ENCODE measurements at places on chromosomes 11 and 22. TPM values are rescaled to one million over a fixed set of nuclear protein-coding genes. Genes with fewer than 3 reads are reported as not detected.

BCO2 gene
- polyA plus RNA-seq = 3.6 TPM

KIRREL3 gene
- polyA plus RNA-seq = 1.5 TPM

PATL1 gene
- polyA plus RNA-seq = 42.9 TPM

AIP gene
- 55.4 TPM for polyA plus RNA-seq

GUCY1A2 gene
- 2.9 TPM for polyA plus RNA-seq

NNMT gene
- 0.99 TPM for polyA plus RNA-seq

FAM111B gene
- polyA plus RNA-seq = 15.6 TPM

GAL3ST1 gene
- polyA plus RNA-seq = 26.2 TPM

HTR3A gene
- polyA plus RNA-seq = not detected

GRCh38 chr11:6737872-6738466 is 33.8 kb downstream of the OR2AG2 start:
- no peak for DNase-seq

GRCh38 chr11:70191495-70192140 is 11.5 kb upstream of the FADD start:
- peak; percentile 61 for DNase-seq

DNA sequence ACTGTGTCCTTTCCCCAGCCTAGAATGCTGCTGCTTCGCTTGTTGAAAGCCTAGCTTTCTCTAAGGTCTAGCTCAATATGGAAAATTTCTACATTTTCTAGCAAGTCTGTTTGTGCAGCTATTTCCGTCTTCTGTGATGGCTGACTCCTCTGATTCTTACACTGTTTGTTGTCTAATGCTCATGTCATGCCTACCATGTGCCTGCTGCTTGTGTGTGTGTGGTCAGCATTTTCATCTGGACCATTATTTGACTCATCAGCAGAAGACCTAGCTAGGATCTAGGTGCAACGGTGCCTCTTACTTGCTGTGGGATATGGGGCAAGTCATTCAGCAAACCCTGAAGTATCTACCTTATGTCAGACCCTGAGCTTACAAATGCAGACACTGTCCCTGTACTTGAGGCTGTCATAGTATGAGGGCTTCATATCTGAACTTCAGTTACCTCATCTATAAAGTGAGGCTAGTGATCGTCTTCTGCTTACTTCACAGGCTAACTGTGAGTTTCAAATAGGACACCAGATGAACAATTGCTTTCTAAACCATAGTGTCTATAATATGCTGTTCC is 86.5 kb upstream of the MYO18B start:
- no peak for DNase-seq

GRCh38 chr11:48002561-48002960 is 22.2 kb downstream of the PTPRJ start:
- no peak for DNase-seq

DNA sequence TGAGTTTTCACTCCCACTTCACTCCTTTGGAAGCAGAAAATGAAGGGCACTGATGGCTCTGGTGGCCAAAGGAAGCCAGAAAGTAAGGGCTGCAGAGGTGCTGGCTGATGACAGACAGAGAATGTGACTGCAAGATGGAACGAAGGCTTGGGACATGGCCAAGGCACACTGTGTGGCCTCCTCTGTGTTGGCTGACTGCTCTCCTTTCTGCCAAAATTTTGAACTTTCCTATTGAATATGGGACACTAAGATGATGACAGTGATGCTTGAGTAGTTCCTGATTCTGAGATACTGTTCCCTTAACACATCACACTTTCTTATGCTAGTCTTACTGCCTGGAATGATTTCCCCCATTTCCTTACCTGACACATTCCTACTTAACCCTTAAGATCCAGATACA is 156.4 kb downstream of the SWAP70 start:
- DNase-seq = no peak

DNA sequence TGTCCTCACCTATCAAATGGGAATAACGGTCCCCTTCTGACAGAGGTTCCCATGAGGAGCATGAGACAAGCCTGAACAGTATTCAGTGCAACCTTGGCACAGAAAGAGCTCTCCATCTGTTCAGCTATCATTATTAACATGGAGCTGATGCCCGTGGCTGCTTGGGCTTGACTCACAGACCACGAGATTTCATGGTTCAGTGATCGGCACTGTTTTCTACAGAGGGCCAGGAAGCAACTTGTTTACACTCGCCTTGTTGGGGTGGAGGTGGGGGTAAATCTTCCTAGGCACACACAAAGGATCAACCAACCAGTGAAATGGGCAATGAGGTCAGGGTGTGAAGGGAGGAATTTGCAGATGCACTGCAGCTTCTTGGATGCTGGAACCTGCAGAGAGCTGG is 88.2 kb downstream of the CWC15 start:
- DNase-seq = no peak

DNA sequence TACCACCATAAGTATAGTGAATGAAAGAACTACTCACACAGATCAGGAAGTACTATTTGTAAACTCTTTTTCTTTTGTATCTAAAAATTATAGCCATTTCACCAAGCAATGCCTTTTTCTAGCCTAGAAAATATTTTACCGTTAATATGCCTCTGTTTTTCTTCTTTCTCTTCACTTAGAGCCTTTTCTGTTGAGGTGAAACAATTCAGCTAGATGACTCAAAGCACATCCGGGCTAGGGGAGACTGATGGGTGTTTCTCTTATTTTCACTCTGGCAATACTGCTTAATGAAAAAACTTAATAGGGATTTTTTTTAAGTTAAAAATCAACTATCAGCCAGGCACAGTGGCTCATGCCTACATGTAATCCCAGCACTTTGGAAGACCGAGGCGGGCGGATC is 93.3 kb downstream of the SGSM3 start:
- DNase-seq = no peak

DNA sequence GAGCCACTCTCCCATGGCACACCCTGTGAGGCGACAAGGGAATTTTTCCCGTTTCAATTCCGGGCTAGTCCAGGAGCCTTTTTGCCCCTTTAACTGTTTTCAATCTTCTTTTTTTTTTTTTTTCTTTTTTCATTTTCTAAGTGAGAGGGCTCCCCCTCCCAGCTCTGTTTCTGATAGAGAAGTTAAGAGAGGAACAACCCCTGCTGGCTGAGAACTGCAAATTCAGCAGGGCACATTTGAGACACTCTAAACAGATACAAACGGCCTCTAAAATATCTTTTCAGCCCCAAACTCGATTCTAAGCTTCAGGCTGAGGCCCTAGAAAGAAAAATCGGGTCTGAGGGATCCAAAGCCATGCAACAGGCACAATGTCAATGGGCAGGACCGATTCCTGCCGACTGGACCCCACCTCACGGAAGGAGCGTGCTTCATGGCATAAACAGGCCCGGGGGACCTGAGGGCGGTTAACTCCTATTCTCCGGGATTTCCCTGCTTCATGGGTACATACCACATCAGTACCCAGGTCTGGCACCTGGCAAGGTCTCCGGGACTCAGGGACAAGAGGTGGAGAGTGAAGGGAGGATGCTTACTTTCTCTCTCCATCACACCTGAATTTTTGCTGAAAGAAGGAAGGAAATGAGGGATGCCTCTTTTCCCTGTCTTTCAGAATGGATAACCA is 627.5 kb downstream of the BUD13 start:
- DNase-seq = no peak

DNA sequence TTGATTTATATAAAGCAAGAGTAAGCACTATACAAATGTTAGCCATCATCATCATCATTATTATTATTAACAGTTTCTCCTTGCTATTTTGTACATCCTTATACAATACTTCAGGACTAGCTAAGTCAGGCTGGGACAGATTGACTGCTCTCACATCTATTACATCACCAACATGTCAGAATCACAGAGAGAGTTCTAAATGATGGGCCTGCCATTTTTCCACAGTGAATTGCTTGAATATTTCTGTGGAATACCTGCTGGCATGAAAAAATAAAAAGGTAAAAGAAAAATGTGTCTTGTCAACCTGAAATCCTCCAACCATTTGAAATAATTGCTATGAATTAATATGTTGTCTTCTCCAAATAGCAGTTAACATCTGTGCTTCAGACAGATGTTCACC is 1311.3 kb downstream of the FAM181B start:
- no peak for DNase-seq

DNA sequence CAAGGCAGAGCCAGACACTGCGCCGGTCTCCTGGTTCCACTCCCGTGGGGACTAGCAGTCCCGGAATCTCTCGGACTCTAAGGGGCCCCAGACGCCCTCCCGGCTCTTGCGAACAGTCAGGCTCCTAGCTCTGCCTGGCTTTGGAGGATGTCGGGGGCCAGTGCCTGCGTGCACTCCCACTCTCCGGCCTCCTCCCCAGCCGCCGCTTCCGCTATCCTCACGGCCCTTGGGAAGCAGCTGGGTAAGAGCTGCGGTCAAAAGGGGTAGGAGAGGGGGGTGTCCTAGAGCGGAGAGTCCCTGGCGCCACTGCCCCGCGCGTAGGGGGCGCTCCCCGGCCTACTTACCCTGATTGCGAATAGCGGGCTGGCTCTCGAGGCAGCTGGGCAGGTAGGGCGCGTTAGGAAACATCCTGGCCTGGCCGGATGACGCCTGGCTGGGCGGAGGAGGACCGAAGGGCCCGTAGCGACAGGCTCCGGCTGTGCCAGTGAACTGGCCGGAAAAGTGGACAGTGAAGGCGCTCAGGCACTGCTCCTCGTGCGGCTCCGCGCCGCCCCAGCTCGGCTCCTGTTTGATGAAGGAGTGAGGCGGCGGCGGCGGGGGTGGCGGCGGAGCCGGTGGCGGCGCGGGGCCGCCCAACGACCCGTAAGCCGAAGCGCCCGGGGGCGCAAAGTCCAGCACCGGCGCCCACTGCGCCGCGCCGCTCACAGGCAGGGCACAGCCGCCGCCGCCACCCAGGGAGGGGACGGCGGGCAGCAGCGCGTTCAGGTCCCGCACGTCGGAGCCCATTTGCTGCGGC is 785 bp downstream of the WT1 start:
- DNase-seq = no peak

GRCh38 chr22:30861688-30862552 is 106.7 kb downstream of the MORC2 start:
- no peak for DNase-seq

DNA sequence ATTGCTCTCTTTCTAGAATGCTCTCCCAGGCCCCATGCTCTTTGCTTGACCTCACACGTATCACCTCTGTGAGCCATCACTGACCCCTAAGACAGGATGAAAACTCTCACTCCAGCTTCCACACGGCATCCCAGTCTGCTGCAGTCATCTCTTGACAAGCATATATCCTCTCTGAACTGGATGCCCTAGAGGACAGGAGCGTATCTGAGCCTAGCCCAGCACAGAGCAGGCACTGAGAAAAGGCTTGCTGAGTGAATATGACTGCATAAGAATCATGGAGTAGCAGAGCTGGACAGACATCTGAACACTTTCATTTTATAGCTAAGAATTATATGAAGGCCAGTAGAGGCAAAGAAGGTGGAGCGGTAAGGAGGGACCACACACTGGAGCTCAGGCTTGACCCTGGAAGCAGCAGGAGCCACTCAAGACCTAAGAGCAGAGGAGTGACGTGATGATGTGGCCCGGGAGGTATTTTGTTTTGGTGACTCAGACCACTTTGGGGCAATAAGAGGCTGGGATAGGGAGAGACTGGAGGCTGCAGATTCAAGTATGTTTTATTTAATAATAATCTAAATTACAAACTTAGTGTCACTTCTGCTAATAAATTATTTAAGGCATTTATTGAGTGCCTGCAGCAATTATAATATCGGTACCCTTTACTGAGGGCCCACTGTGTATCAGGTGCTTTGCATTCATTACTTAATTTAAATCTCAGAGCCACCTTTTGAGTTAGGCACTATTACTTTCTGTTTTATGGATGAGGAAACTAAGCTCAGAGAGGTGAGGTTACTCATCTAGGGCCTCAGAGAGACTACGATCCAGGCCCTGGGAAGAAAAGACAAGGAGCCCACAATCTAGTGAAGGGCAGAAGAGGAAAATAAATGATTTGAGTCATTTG is 42.6 kb downstream of the MAP6 start:
- DNase-seq = no peak

GRCh38 chr11:116777056-116777455 is 4.3 kb upstream of the BUD13 start:
- DNase-seq = no peak

DNA sequence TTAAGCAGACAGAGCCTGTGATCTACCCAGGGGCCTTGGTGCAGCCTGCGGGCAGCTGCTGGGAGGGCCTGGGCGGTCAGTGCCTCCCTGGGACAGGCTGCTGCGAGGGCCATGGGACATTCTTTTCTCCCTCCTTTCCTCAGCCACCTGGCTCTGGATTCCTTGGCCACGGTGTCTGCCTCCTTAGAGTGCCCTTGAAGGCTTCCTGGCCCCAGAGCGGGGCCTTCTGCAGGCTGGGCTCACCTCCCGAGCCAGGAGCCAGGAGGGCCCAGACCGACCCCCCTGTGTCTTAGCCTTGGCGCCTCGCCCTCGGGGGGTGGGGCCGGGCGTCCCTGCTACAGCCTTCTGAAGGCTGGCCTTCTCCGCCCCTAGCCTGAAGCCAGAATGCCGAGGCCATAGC is 231.2 kb downstream of the TBC1D22A start:
- DNase-seq = no peak

GRCh38 chr11:112113539-112114457 is 27.1 kb downstream of the SDHD start:
- DNase-seq = peak; percentile 38

GRCh38 chr11:7485186-7486097 is at the start of gene OLFML1:
Gene OLFML1 (plus strand): TSS chr11:7485506. CDS start chr11:7485876, 370 bp downstream.
- DNase-seq = peak; percentile 38

- no peak for DNase-seq
Measured at GRCh38 chr11:66857234-66857926, 516 bp downstream of the LRFN4 start.

- DNase-seq = no peak
Measured at GRCh38 chr22:26197425-26197824, 28.2 kb downstream of the SEZ6L start.

Data from right renal pelvis (tissue), 4 donors.